ENCODE measurements at places on chromosomes 4 and X.

DNA sequence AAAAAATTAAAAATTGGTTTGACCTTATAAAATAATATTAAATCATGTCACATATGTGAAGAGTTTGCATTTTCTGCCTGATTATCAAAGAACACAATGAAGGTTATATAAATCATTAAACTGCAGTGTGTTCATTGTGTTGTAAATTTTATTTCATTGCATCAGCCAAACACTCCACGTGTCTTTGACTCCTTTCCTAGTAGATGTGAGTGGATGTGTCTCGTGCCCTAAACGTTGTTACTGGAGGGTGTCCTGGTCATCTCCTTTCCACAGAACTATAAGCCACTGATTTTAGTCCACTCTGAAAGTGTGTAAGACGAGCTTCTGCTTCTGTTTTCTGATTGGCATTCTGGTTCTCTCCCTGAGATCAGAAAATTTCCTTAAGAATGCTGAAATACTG is 127.3 kb downstream of the NDST4 start:
- DNase-seq: no peak

GRCh38 chr4:155571184-155571944 is 95.3 kb upstream of the GUCY1A1 start:
- DNase-seq: no peak

DNA sequence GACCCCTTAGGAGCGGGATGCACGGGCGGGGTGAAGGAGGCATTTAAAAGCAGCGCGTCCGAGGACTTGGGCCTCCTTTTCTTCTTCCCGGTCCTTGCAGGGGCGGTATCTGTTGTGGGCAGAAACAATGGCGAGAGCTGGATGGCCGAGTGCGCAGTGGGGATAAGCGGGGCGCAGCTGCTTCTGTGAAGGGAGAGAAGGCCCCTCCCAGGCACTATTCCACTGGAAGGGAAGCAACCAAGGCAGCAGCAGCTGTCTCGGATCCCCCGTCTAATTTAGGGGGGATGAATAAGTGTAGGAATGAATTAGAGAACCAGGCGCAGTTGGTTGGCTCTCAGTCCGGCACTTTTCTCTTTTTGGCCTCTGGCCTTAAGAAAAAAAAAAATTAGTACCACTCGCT is 995 bp downstream of the SMARCA5 start:
- DNase-seq: peak; percentile 63

DNA sequence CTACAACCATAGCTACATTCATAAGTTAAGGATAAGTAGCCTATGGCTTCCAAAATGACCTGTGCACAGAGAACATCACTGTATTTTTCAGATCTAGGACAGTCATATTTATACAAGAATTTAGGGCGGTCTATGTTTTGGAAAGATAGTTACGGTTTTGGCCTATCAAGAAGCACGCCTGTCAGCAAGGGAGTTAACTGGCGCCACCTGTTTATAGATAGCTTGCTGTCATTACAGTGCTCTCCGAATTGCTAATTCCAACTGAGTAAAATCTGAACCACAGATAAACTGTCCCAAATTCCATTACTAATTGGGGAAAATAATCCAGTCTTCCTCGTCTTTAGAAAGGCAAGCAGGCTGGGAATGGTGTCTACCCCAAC is 646 bp downstream of the ABCB7 start:
- DNase-seq: no peak

- DNase-seq: peak; percentile 73
These were observed 123.3 kb upstream of the TBL1X start for GRCh38 chrX:9341291-9342201.

DNA sequence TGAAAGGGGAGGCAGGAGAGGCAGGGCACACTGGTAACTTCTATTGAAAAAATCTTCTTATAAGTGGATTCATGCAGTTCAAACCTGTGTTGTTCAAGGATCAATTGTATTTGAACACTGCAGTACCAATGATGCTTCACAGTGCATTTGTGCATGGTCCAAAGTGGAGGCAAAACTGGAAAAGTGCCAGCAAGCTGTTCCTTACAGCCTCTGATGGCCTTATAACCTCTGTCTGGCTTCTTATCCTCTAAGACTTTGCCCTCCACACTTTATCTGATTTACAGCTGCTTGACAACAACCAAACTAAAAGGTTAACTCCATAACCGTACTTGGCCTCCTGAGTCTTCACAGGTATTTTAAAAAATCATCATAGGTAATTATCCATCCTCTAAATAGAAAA is 40.4 kb downstream of the MAGEB17 start:
- no peak for DNase-seq

GRCh38 chr4:107318078-107318477 is 282.0 kb upstream of the DKK2 start:
- DNase-seq: no peak
